ENCODE measurements at places on chromosomes 1 and 21.

- no peak for DNase-seq
- no peaks in the 10 kb centered on the region for H3K4me1 ChIP-seq
- H3K36me3 ChIP-seq = no peaks in the 10 kb centered on the region
- no peaks in the 10 kb centered on the region for H3K27me3 ChIP-seq
Observed at GRCh38 chr1:59769736-59770095, 45.0 kb upstream of the HOOK1 start.

GRCh38 chr1:239418681-239419080 lies 32.3 kb downstream of the CHRM3 start:
- no peak overlapping the region for H3K27ac ChIP-seq
- no peaks in the 10 kb centered on the region for H3K4me1 ChIP-seq
- no peaks in the 10 kb centered on the region for H3K27me3 ChIP-seq
- no peak for DNase-seq
- H3K4me3 ChIP-seq = no peak overlapping the region
- H3K36me3 ChIP-seq = no peaks in the 10 kb centered on the region

GRCh38 chr1:1170215-1171091 lies 3.2 kb upstream of the TTLL10 start:
- peak overlapping the region; percentile 68 for H3K4me3 ChIP-seq
- peaks cover 3% of the 10 kb centered on the region for H3K27me3 ChIP-seq
- DNase-seq = no peak
- peaks cover 27% of the 10 kb centered on the region for H3K4me1 ChIP-seq
- H3K27ac ChIP-seq = no peak overlapping the region
- no peaks in the 10 kb centered on the region for H3K36me3 ChIP-seq

GRCh38 chr1:156443286-156443685 lies 57.3 kb downstream of the MEF2D start:
- no peak overlapping the region for H3K27ac ChIP-seq
- peaks cover 8% of the 10 kb centered on the region for H3K4me1 ChIP-seq
- DNase-seq = no peak
- peaks cover 40% of the 10 kb centered on the region for H3K27me3 ChIP-seq

DNA sequence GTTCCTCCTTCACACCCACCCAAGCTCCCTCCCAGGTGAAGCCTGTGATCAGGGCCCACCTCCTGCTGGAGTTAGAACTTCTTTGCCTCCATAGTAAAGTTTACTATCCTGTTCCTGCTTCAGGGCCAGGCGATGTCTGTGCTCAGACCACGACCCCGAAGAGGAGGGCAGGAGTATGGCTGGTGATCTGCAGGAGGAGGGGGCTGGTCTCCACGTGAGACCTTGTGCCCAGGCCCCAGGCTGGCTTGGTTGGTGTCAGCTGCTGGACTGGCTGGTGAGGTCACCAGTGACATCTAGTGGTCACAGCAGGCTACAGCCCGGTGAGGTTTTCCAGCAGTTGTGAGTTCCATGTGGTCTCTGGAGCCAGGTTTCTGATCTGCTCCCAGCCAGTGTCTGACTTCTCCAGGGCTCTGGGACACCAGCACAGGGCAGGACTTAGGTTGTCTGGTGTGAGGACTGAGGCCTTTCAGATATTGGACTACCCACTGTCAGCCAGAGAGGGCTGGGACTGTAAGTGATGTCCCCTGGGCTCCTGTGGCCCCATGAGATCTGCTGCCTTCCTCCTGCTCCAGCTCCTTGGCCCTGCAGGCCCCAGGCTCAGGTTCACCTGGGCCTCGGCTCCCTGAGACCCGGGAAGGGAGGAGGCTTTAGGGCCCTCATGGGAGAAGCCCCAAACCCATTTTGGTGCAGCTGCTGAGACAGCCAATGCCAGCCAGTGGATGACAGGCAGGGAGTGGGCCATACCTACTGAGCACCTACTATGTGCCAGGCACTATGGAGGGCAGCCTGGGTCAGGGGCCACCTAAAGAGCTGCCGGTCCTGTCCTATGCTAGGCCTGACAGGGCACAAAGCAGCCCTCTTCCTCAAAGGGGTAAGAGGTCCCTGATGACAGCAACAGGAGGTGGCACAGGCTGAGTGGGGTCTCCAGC lies 6.0 kb upstream of the UBL4B start:
- peak; percentile 53 for DNase-seq
- no peaks in the 10 kb centered on the region for H3K36me3 ChIP-seq
- no peak overlapping the region for H3K27ac ChIP-seq
- peaks cover 4% of the 10 kb centered on the region for H3K4me1 ChIP-seq
- peaks cover 16% of the 10 kb centered on the region for H3K27me3 ChIP-seq

GRCh38 chr1:240455228-240455821 lies 156.6 kb downstream of the GREM2 start:
- no peak for DNase-seq
- H3K27me3 ChIP-seq = no peaks in the 10 kb centered on the region
- H3K27ac ChIP-seq = no peak overlapping the region
- H3K4me3 ChIP-seq = no peak overlapping the region
- no peaks in the 10 kb centered on the region for H3K36me3 ChIP-seq

DNA sequence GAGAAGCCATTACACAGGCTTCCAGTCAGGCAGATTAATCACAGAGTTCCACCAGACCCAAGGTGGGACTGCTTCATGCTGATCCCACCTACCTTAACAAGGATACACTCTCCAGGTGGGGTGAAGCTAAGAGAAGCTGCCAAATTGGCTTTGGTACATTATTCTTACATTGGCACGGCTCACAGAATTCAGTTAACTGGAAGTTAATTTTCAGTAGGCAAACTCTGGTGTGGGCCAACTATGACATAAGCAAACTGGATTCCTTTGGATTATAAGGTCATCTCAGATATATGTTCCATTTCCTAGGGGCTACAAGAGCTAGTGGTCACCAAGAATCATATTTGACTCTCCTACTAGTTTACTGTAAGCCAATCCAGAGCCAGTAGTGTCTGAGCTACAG lies 448.8 kb upstream of the BEND5 start:
- H3K4me1 ChIP-seq = no peaks in the 10 kb centered on the region
- no peak for DNase-seq
- no peaks in the 10 kb centered on the region for H3K27me3 ChIP-seq
- H3K36me3 ChIP-seq = no peaks in the 10 kb centered on the region
- no peak overlapping the region for H3K4me3 ChIP-seq

GRCh38 chr21:25512095-25513081 lies 94.9 kb downstream of the MRPL39 start:
- no peak for DNase-seq
- peaks cover 14% of the 10 kb centered on the region for H3K4me1 ChIP-seq
- no peaks in the 10 kb centered on the region for H3K36me3 ChIP-seq
- H3K27me3 ChIP-seq = no peaks in the 10 kb centered on the region

- no peaks in the 10 kb centered on the region for H3K36me3 ChIP-seq
- no peak for DNase-seq
- peaks cover 4% of the 10 kb centered on the region for H3K4me1 ChIP-seq
- no peak overlapping the region for H3K4me3 ChIP-seq
- H3K27me3 ChIP-seq = peaks cover 9% of the 10 kb centered on the region
Observed at GRCh38 chr1:60942291-60942690, 140.1 kb upstream of the NFIA start.

DNA sequence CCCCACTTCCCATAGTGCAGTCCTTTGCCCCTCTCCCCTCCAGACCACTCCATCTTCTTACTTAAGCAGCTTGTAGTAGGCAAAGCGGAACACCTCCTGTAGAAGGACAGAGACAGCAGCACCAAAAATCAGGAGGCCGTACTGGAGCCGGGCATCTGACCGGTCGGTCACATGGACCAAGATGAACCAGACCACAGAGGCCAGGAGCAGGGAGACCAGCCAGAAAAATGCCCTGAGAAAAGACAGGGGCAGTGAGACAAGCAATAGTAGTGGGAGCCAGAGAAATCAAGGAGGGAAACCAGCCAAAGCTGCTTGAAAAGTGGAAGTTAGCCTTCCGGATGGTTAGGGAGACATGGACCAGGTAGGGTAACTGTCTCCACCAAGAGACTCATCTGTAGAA lies 920 bp downstream of the APH1A start:
- peaks cover 14% of the 10 kb centered on the region for H3K36me3 ChIP-seq
- no peaks in the 10 kb centered on the region for H3K27me3 ChIP-seq
- peaks cover 21% of the 10 kb centered on the region for H3K4me1 ChIP-seq
- no peak for DNase-seq
- peak overlapping the region; percentile 95 for H3K27ac ChIP-seq

GRCh38 chr1:25743164-25744139 lies 56.5 kb upstream of the SELENON start:
- no peak for DNase-seq
- H3K4me3 ChIP-seq = no peak overlapping the region
- no peaks in the 10 kb centered on the region for H3K4me1 ChIP-seq
- H3K27me3 ChIP-seq = peaks cover 14% of the 10 kb centered on the region

- no peaks in the 10 kb centered on the region for H3K27me3 ChIP-seq
- no peak for DNase-seq
- no peak overlapping the region for H3K4me3 ChIP-seq
- no peaks in the 10 kb centered on the region for H3K36me3 ChIP-seq
- H3K27ac ChIP-seq = no peak overlapping the region
- peaks cover 13% of the 10 kb centered on the region for H3K4me1 ChIP-seq
Observed at GRCh38 chr1:31811605-31812004, 4.2 kb downstream of the SPOCD1 start.

GRCh38 chr1:39391691-39392679 lies 99.5 kb upstream of the BMP8A start:
- no peak overlapping the region for H3K4me3 ChIP-seq
- H3K36me3 ChIP-seq = peaks cover 22% of the 10 kb centered on the region
- H3K27me3 ChIP-seq = no peaks in the 10 kb centered on the region
- H3K27ac ChIP-seq = no peak overlapping the region
- no peak for DNase-seq

DNA sequence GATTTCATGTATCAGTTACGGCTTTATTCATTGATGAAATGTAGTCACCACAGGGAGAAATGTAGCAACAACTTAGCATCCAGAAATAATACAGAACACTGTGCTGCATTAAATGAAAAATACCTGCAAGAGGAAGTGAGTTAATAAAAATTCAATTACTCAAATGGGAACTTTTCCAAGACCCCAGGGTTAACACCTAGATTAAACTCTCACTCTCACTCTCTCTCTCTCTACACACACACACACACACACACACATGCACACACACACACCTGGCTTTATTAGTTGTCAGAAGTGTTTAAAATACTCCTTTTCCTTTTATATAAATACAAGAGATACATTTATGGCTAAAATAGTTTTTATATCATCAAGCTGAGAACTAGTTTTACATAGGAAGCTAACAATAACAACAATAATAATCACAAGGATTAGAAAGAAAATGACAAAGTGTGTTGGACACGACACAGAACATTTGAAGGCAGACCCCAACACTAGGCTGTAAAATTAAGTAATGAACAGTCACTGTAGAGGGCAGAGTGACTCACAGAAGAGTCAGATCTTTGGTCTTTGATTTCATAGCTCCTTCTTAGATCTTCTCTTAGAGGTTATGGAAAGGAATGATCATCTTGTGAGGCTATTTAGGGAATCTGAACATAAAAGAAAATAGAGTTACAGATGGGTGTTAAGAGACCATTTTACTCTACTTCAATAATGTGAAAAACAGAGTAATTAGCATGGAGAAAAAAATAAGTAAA lies 1266.0 kb upstream of the ADGRL2 start:
- H3K27ac ChIP-seq = no peak overlapping the region
- H3K27me3 ChIP-seq = no peaks in the 10 kb centered on the region
- no peak overlapping the region for H3K4me3 ChIP-seq
- H3K36me3 ChIP-seq = no peaks in the 10 kb centered on the region

GRCh38 chr1:81695741-81696140 lies 105.0 kb upstream of the ADGRL2 start:
- H3K4me3 ChIP-seq = no peak overlapping the region
- no peak for DNase-seq
- no peaks in the 10 kb centered on the region for H3K36me3 ChIP-seq
- no peak overlapping the region for H3K27ac ChIP-seq
- H3K27me3 ChIP-seq = peaks cover 4% of the 10 kb centered on the region
- no peaks in the 10 kb centered on the region for H3K4me1 ChIP-seq

DNA sequence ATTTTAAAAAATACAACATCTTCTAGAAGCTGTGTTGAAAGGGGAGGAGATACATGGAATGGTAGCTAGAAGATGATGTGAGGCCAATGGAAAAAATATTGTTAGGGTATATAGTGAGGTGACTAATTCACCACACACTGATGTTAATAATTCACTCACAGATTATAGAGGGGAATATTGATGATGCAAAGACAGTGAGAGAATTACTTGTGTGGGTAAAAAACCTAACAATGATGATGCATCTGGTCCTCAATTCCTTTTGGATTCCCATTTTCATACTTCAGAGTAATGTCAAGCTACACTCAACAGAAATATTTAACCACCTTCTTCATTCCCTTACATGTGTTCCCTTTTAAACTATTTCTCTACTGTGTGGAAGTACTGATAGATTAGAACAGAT lies 169.5 kb upstream of the DPYD start:
- no peak overlapping the region for H3K27ac ChIP-seq
- no peak for DNase-seq
- H3K4me1 ChIP-seq = no peaks in the 10 kb centered on the region
- H3K36me3 ChIP-seq = no peaks in the 10 kb centered on the region
- no peak overlapping the region for H3K4me3 ChIP-seq

GRCh38 chr21:45876381-45877170 lies 105.0 kb upstream of the COL6A1 start:
- peaks cover 3% of the 10 kb centered on the region for H3K4me1 ChIP-seq
- H3K27ac ChIP-seq = no peak overlapping the region
- peaks cover 20% of the 10 kb centered on the region for H3K27me3 ChIP-seq
- peaks cover 2% of the 10 kb centered on the region for H3K36me3 ChIP-seq
- no peak for DNase-seq
- H3K4me3 ChIP-seq = no peak overlapping the region

GRCh38 chr1:7669559-7670311 lies 101.4 kb upstream of the VAMP3 start:
- H3K27ac ChIP-seq = no peak overlapping the region
- DNase-seq = peak; percentile 60

DNA sequence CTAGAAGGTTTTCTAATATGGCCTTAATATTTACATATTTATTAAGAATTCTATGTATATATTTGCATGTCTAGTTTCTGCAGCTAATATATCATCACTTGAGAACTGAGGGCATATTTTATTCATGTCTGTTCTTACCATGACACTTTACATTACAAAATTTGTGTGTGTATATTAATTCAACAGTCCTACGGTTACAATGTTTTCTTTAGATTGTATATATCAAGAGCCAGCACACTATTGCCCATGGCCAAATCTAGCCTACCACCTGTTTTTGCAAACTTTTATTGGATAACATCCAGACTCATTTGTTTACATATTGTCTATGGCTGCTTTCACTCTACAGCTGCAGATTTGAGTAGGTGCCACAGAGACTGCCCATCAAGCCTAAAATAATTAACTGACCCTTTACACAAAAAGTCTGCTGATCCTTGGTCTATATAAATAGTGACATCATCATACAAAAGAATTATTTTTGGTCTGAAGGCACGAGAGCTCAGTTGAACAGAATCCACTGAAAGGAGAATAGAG lies 577.4 kb upstream of the PBX1 start:
- no peaks in the 10 kb centered on the region for H3K27me3 ChIP-seq
- no peaks in the 10 kb centered on the region for H3K4me1 ChIP-seq
- H3K27ac ChIP-seq = no peak overlapping the region
- DNase-seq = no peak

DNA sequence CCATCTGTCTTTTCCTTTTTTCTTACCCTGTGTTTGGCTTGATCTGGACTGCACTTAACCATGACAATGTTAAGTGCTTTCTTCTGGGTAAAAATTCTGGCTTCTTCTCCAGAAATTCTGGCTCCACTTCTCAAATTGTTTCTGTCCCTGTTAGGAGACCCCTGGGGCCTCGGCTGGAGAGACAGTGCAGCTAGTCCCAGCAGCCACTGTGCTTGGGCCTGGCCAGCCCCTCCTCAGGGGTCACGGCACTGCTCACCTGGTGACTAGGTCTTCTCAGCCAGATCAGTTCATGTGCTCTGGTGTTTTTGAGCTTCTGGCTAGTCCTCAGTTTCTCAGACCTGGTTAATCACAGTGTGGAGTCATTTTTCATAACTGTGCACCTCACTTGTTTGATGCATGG lies 72.4 kb downstream of the ADARB1 start:
- H3K27me3 ChIP-seq = peaks cover 2% of the 10 kb centered on the region
- H3K27ac ChIP-seq = peak overlapping the region; percentile 33
- no peak for DNase-seq
- no peak overlapping the region for H3K4me3 ChIP-seq

Measured in memory B cell (primary cell).